Amniotic stem cell (primary cell): ENCODE measurements at places on chromosomes 7 and 10.

DNA sequence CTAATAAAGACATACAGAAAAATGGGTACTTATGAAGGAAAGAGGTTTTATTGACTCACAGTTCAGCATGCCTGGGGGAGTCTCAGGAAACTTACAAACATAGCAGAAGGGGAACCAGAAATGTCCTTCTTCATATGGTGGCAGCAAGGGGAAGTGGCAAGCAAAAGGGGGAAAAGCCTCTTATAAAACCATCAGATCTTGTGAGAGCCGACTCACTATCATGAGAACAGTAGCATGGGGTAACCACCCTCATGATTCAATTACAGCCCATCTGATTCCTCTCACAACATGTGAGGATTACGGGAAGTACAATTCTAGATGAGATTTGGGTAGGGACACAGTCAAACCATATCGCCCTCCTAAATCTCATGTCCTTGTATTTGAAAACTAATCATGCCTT lies 1305.4 kb upstream of the SORCS1 start:
- DNase-seq: no peak

DNA sequence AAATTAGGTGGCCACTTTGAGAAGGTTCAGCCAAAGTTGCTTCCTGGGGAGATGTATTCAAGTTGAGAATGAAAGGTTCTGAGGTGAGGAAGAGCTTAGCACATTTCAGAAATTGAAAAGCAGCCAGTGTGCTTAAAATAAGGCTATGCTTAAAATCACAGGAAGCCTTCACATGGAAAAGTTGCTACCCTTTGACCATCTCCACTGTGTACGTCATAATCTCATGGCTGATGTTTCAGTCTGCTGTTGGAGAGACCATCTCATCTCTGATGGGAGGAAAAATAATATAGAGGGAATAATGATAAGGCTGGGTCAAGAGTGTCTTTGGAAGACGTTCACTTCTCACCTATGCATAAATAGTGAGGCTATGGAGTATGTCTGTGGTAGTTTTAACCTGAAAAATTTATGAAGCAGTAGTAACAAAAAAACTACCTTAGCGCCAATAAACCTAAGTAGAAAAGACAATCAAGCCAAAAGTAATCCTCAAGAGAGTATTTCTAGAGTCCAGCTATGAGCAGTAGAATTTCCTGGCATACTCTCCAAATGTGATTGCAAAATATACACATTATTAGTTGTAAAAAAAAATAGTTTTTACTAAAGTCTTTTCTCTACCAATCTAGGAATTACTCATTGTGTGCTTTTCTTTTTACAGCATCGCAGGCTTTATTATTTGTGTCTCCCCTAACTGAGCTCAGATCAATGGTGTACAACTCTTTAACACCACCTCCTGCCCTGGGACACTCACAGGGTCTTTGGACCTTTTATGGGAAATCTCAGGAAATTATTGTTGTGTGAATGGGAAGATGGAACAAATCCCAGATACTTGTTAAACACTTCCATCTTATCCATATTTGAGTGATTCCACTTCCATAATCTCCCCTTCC lies 435.2 kb upstream of the LRGUK start:
- no peak for DNase-seq

GRCh38 chr7:142808461-142808801 lies 37.7 kb downstream of the PRSS2 start:
- DNase-seq: no peak

DNA sequence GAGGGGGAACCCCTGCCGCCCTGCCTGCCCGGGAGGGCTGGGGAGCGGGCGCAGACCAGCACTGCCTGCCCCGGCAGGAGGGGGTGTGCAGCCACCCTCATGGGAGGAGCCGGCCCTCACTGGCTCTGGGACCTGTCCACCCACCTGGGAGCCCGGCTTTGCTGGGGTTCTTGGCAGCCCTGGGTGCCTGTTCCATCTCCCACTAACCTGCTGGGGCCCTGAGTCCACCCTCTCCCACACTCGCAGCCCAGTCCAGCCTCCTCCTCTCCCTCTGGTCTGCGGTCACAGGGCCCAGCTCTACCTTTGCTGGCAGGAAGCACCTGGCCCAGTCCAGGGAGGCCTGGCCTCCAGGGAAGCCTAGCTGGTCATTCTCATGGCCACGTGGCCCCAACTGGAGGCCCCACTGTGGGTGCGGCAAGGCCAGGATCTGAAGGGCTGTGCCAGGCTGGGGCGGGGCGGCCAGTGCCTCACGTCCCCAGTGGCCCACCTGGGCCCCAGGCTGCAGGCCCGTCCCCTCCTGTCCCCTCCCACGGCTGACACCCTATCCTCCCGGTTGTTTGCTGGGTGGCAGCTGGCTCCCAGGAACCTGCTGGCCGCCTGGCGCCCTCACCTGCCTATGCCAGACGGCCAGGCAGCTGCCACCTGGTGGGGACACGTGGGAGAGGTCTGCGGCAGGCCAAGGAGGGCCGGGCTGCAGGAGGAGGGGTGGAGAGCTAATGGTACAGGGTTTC lies at the start of gene TMEM184A:
Gene TMEM184A, minus strand, starts transcription at position 393 of the 731 bp plus-strand sequence. CDS start 721 bp downstream, outside the sequence.
- no peak for DNase-seq

DNA sequence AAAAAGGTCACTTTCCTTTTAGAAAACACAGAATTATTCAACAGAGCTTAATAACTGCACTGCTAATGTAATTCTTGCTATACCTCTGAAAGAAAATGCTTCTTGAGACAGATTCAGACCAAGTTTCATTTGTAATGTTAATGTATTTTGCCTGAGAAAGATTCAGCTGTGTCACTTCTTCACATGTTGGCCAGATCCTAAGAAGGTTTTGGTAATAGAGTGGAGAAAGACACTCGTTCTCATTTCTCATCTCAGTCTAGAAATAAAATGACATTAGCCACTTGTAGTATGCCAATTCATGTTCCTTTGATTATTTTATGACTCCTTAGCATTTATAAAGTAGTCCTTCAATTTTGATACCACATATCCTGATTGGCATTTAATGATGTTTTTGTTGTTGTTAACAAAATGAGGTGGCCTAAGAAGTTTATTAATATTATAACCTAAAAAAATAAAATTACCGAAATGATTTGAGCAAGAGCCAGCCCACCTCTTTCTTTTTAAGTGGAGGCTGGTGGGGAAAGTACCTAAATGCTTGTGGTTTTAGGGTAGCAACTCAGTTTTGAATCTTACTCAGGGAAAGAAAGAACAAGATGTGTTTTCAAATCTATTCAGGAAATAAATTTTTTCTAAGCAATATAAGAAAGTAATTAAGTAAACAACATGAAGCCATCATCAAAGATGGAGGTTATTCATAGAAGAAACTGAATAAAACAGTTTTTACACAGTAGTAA lies 16.4 kb upstream of the ELAPOR2 start:
- no peak for DNase-seq
